ENCODE measurements at places on chromosomes 4 and X. TPM values are rescaled to one million over a fixed set of nuclear protein-coding genes. Genes with fewer than 3 reads are reported as not detected.

- no peak for DNase-seq
Observed at GRCh38 chrX:12139934-12140611, 1.8 kb downstream of the FRMPD4 start.

- DNase-seq, result no peak
Observed at GRCh38 chr4:98529970-98530569, 128.3 kb downstream of the TSPAN5 start.

GRCh38 chr4:139872274-139872673, 206.7 kb downstream of the MGST2 start:
- DNase-seq, result no peak

DNA sequence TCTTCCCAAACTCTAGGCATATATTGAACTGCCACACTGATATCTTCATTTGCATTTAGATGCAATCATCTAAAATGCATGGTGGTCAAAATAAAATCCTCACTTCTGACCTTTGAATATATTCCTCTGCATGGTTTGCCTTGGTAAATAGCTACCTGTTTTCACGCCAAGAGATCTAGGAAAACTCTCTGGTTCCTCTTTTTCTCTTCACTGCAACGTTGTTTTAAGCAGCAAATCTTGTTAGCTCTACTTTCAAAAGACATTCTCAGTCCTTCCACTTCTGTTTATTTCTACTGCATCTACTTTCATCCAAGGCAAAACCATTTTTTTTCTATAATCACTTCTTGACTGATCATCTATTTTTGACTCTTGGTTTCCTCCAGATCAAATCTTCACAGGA, 1001.6 kb upstream of the GRID2 start:
- DNase-seq, result no peak

- no peak for DNase-seq
Observed at GRCh38 chr4:113904877-113905276, 74.6 kb downstream of the ARSJ start.

DNA sequence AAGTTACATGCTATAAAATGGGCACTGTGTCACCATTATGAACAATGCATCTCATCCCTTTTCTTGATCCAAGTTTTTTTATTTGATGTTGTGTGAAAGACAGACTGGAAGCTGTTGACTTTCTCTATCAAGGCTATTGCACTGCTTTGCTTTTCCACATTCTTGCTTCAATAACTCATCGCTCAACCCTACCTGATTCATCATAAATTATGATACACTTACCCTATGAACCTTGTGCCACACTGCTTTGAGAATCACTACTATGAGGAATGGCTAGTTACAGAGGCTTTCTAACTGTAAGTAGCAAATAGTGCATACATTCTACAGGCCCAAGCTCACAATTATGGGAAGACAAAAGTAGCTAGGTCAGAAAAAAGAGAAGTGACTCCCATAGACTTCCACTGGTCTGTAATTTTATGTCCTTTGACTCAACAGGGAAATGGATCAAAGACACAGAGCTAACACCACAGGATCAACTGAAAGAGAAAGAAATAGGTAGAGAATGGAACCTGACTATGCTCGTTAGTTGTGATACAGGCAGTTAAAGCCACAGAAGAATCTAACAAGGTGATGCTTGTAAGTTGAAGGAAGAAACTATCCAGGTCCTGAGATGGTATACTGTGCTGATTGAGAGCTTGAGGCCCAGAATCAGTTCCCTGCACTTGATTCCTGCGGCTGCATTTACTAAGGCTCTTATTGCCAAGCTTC, 163.5 kb downstream of the PPP3CA start:
- no peak for DNase-seq

GRCh38 chr4:105246712-105247111, 100.0 kb downstream of the TET2 start:
- DNase-seq, result no peak

GRCh38 chr4:130335417-130336194, 1239.7 kb downstream of the C4orf33 start:
- no peak for DNase-seq

GRCh38 chr4:16687011-16687410, 211.4 kb downstream of the LDB2 start:
- DNase-seq, result no peak

- DNase-seq, result no peak
Observed at GRCh38 chr4:17846266-17846665, 35.5 kb downstream of the NCAPG start.

The RPS6KA3 gene
- 51.9 TPM for total RNA-seq

The USP26 gene
- total RNA-seq, result not detected

The TIGD4 gene
- 0.92 TPM for total RNA-seq

Measured in mucosa of gallbladder (tissue), 1 donor.